AG10803 (cell line): ENCODE measurements at places on chromosomes 11 and 22.

DNA sequence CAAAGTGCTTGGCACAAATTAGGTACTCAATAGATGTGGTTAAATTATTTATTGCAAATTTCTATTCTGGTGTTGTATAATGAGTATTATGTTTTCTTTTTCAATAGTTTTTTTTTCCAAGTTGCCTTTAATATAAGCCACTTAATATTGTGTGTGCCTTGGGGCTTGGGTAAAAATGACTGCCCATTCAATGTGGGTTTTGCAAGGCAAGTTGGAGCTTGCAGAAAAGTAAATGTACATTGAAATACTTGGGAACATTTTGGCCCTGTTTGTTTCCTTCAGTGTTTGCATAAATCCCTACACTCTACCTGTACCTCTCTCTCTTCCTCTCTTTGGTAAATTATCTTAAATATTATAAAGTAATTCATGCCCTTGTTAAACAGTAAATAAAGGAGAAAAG lies 2.1 kb upstream of the CCDC81 start:
- DNase-seq: no peak

DNA sequence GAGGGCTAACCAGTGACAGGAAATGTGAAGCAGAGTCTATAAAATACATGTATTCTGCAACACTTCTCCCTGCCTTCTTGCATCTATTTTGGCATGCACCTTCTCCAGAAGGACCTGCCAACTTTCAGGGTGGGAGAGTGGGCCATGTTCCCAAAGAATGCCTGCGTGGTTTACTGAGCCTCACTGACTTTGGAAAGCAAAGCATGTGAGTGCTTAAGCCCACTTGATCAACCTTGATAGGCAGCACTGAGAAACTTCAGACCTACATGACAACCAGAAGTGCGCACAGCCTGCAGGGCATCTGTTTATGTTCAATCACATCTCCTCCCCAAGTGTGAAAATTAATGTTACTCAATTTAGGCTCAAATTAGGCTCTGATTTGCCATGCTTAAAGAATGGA lies 69.2 kb downstream of the AMOTL1 start:
- DNase-seq: no peak

DNA sequence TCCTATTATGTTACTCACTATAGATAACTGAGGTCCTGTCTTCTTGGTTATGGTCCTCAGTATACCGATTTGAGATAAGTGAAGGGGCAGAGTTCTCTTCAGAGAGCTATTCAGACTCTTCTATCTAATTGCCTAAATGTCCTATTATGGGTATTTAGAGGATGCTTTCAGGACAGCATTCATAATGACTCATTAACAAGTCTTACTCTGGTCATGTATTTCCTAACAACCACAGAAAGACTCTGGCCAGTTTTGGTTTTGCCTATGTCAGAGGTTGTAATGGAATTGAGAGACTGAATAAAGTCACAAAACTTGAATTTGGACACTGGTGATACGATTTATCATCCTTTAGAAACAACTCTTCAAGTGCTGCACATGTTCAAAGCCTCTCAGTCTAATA lies 1233.0 kb downstream of the JRKL start:
- no peak for DNase-seq

DNA sequence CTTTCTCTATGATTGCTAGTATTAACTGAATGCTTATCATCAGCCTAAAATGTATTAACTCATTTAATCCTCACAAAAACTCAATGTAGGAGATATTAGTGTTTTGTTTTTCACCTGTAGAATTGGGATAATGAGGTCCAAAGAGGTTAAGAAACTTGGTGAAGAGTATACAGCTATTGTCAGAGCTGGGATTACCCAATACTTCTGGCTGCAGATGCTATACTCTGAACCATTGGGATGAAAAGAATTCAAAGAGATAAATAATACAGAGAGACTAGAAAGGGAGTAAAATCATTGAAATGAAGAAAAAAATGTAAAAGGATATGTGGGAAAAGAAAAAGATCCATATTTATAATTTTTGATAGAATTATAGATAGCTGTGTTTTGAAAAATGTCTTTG lies 137.1 kb downstream of the TRPC6 start:
- peak; percentile 72 for DNase-seq

GRCh38 chr11:115363921-115364320 lies 140.3 kb downstream of the CADM1 start:
- DNase-seq: no peak

DNA sequence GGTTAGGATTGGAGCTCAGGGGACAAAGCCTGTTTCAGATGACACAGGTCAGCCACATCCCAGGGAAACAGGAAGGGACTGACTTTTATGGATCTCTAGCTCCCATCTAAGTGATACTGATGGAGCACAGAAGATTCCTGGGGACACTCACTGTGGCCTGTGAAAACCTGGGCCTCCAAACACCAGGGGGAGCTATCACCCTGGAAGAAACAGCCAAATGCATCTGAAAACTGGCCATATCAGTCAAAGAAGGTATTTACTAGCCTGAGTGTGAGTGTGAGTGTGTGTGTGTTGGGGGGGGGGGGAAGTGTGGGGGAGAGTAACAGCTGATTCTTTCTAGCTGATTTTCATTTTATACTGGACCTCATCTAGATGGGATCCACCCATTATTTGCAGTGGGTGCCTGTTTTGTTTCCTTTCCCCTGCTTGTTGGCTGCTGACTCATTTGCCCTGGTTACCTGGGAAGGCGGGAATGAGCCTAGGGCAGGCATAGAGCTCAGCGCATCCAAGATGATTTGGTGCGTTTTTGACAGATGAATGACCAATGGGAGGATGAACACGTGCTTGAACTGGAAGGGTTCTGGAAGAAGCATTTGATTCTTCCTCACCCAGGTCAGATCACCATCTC lies 284.0 kb downstream of the KIRREL3 start:
- peak; percentile 37 for DNase-seq
